CD4-positive, alpha-beta T cell treated with Interleukin-6 at 100 ng/mL for 8 hours (primary cell): ENCODE measurements at places on chromosomes 7 and 10.

- DNase-seq = no peak
These were observed 16.1 kb upstream of the C10orf71 start for GRCh38 chr10:49282879-49283341.

DNA sequence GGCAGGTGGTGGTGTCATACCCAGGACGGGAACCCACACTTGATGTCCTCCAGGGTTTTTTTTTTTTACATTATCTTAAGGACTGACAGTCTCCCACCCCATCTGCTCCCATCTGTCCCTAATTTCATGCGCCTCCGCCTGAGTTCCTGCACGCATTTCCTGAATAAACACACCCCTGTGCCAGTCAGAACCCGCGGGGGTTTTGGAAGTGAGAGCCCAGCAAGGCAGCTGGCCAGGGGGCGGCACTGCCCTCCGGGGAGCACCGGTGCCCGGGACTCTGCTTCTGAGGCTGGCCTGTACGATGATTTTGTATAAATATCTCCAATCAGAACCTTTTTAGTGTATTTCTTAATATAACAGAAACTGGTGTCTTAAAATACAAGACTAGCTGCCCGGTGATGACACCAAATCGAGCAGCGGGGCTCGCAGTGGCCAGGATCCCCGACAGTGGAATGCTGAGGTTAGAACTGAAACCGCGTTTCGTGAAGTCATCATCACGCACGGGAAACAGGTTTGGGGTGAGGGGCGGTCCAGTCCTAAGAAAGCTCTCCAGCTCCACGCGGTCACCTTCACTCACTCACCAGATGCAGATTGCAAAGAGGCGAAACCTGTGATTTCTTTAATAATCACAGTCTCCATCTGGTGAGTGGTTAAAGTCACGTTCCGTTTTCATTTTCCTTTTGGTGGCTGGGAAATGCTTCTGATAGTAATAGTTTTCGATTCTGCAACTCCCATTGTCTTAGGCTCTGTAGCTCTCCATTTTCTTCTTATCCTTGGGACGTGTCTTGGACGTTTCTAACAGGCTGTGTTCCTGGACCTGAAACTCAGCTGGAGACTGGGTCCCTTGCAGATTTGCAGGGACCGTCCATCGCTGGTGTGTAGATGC, 19.7 kb downstream of the BNIP3 start:
- DNase-seq = no peak

- no peak for DNase-seq
These were observed 12.0 kb upstream of the ZNF800 start for GRCh38 chr7:127404286-127405072.

DNA sequence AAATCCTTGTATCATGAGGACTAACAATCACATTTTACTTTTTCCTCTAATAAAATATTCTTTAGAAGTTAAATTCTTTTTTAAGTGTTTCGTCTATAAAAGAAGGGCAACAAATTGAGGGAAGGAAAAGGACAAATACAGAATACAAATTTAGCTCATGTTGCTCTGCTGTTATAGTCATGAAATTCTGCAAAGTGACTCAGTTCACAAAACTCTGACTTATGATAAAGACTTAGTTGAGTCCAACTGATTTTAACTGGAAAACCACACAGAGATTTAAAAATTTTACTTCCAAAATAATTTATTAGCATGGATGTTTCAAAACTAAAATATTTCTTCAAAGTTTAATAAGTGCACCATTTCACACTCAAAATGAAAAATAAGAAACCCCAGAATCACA, 75.0 kb upstream of the GPR22 start:
- no peak for DNase-seq

GRCh38 chr10:5090551-5090950, 3.7 kb upstream of the AKR1C3 start:
- no peak for DNase-seq
